Fibroblast of the aortic adventitia (primary cell): ENCODE measurements at places on chromosomes 3 and 15. TPM values are rescaled to one million over a fixed set of nuclear protein-coding genes. Genes with fewer than 3 reads are reported as not detected.

LRTM1 gene
- not detected in 2 replicates for total RNA-seq

DNA sequence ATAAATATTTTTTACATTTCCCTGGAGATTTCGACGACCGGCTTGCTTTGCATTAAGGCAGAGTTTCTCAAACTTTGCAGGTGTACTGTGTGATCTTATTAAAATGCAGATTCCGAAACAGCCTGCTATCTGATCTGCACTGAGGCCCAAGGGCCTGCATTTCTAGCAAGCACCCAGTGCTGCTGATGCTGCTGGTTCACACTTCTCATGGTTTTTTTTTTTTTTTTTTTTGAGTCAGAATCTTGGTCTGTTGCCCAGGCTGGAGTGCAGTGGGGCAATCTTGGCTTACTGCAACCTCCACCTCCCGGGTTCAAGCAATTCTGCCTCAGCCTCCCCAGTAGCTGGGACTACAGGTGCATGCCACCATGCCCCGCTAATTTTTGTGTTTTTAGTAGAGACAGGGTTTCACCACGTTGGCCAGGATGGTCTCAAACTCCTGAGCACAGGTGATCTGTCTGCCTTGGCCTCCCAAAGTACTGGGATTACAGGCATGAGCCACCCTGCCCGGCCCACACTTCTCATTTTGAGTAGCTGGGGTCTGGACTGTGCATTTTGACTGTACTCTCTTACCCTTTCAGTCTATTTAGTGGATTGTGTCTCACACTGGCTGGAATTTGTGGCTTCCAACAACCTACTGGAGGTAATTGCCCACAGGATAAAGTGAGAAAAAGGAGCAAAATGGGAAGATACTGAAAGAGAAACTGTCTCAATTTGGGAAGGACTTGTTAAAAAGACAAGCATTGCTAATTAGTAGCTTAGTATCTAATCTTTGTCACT, 94.1 kb downstream of the ITPR1 start:
- DNase-seq: no peak

DNA sequence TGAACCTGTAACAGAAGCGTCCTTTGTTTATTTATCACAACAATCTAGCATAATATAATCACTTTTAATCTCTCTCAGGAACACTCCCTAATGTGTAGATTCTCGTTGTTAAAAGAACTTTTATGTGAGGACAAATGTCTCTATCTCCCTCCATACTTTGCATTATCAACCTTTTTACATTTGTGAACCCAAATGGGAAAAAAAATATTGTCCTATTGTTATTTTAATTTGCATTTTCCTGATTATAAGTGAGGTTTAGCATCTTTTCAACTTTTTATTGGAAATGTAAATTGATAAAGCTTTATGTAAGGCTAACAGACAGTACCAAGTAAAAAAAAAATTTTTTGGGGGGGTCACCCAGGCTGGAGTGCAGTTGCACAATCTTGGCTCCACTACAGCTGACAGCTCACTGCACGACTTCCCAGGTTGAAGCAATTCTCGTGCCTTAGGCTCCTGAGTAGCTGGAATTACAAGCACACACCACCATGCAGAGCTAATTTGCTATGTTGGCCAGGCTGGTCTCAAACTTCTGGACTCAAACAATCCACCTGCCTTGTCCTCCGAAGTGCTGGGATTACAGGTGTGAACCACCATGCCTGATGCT, 33.0 kb upstream of the DENND4A start:
- DNase-seq: peak; percentile 80

GRCh38 chr15:92812271-92812670, 87.9 kb upstream of the CHD2 start:
- no peak for DNase-seq

DNA sequence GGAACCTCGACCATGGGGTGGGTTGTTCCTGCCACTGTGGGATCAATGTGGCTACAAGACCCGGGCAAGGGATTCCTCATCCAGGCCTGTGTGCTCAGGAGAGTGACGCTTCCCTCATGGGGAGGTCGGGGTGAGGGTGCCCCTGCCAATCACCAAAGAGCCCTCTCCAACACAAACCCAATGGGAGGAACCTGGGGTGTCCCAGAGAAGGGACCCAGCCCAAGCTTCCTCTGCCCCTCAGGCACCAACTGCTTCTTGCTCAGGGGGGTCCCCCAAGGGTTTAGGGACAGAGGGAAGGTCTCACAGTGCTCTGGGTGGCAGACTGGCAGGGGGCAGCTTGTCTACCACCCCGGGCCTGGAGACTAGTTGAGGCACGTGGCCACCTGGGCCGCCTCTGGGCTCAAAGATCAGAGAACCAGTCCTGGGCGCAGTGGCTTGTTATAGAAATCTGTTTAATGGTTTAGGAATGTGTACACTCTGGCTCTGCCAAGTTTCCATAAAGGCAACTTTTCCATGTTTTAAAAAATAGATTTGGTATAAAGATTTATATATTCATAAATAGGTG, 26.6 kb downstream of the GP9 start:
- DNase-seq: peak; percentile 52

ZNF620 gene
- 0.65 and 0.99 TPM in 2 replicates for total RNA-seq

GRCh38 chr15:99273801-99274200, 22.5 kb downstream of the LRRC28 start:
- DNase-seq: no peak

- no peak for DNase-seq
These were observed 2.6 kb downstream of the MAP2K1 start for GRCh38 chr15:66389098-66389858.

ENTPD3 gene
- 0.36 TPM in 1 of 2 replicates, not detected in the other for total RNA-seq

GRCh38 chr3:71958533-71958932, 173.6 kb upstream of the PROK2 start:
- no peak for DNase-seq

DPPA2 gene
- total RNA-seq: not detected in 2 replicates

GOLGA8S gene
- total RNA-seq: under 0.01 TPM in 1 of 2 replicates, not detected in the other

DNA sequence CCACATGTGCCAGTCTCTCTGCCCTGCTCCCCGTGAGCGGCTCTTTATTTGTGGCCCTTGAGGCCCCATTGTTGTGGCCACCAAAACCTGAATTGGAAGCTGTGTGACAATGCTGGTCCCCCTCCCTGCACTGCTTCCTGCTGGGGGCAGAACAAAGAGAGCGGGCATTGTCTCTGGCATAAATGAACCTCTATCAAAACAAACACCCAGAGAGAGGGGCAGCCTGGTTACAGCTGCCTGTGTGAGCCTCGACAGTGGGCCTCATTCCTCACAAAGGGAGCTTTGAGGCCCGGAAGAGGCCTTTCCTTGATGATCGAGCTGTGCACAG, 152.9 kb downstream of the IGF1R start:
- DNase-seq: no peak

GRCh38 chr3:42149975-42150374, 58.8 kb downstream of the TRAK1 start:
- DNase-seq: no peak

GRCh38 chr3:152394246-152394645, 125.5 kb downstream of the MBNL1 start:
- DNase-seq: no peak

TIGIT gene
- 0.18 and 0.33 TPM in 2 replicates for total RNA-seq

DNA sequence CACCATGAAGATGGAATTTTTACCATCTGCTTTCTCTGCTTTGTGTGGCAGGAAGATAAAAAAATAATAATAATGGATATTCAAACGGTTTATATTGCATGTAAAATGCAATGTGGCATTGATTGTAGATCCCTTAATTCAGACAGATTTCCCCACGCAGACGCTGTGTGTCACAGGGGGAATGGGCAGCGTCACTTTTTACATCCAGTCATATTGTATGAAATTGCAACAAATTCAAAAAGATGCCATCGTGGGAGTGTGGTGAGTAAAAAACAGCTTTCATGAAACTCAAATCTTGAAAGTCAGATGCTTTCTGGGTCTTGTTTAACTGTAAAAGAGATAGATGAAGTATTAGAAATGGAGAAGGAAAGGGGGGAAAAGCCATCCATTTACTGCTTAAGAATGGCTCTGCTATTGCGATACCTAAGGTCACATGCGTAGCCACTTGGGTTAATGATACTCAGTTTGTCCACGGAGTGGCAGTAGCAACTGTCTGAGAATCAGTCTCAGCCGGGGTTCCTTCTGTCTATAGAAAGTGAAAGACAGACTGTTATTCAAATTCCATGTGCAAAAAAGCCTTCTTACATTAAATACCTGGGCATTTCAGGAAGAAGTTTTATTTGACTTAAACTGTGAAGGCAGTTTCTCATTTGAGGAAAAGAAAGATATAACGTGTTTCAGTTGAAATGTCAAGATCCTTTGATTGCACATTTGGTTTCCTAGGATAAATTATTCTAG, 28.5 kb downstream of the BTD start:
- DNase-seq: peak; percentile 91

GRCh38 chr3:55292360-55292759, 194.7 kb downstream of the WNT5A start:
- no peak for DNase-seq

IGF2BP2 gene
- 40.1 and 99.3 TPM in 2 replicates for total RNA-seq

ZBBX gene
- total RNA-seq: 0.16 TPM in 1 of 2 replicates, not detected in the other

DNA sequence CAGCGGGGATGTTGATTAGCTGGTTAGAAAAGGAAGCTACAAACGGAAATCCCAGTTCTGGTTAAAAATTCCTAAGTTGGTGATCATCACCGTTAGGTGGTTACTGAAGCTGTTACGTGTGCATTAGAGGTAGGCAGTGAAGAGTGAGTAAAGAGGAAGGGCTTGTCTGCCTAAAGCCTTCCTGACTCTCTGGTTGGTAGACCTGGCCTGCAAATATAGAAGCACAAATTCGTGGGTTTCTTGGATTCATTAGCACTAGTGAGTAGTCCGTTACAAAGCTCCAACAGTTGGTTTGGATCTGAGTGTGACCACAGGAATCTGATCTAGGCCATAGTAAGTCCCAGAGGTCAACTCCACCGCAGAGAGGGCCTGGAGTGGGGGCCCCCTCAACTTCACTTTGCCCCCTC, 174.0 kb upstream of the TP63 start:
- peak; percentile 11 for DNase-seq

PTX3 gene
- 175 and 216 TPM in 2 replicates for total RNA-seq
